Cardiac muscle cell (in vitro differentiated cells and primary cell): ENCODE measurements at places on chromosomes 7 and 10.

GRCh38 chr7:55132890-55133551 lies 114.2 kb downstream of the EGFR start:
- no peak overlapping the region for H3K27ac ChIP-seq
- H3K4me1 ChIP-seq, result no peaks in the 10 kb centered on the region
- H3K4me3 ChIP-seq, result no peak overlapping the region
- no peak for DNase-seq

GRCh38 chr10:29223326-29223725 lies 65.5 kb upstream of the LYZL1 start:
- no peaks in the 10 kb centered on the region for H3K27me3 ChIP-seq
- H3K4me3 ChIP-seq, result no peak overlapping the region
- H3K4me1 ChIP-seq, result peaks cover 4% of the 10 kb centered on the region
- no peak for DNase-seq
- H3K36me3 ChIP-seq, result no peaks in the 10 kb centered on the region

DNA sequence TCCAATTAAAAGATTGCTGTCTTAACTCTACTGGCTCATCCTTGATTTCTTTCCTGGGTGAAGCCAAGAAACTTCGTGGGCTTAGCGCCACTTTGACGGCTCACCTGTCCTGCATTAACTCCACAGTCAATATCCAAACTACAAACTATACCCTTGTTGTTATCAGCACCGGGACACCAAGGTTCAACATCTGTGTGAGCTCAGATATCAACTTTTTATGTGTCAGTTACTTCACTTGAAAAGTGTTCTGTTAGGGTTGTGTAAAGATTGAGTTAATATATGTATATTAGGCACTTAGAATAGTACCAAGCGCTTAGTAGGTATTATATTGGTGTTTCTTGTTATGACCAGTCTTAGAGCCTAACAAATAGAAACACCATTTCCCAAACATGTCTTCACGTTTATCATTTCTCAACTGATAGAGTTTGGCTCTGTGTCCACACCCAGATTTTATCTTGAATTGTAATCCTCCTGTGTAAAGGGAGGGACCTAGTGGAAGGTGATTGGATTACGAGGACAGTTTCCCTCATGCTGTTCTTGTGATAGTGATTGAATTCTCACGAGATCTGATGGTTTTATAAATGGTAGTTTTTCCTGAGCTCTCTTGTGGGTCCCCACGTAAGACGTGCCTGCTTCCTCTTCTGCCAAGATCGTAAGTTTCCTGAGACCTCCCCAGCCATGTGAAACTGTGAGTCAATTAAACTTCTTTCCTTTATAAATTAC lies 19.0 kb upstream of the ST8SIA6 start:
- DNase-seq, result no peak
- no peak overlapping the region for H3K4me3 ChIP-seq
- no peaks in the 10 kb centered on the region for H3K27me3 ChIP-seq
- no peaks in the 10 kb centered on the region for H3K36me3 ChIP-seq
- H3K27ac ChIP-seq, result no peak overlapping the region

DNA sequence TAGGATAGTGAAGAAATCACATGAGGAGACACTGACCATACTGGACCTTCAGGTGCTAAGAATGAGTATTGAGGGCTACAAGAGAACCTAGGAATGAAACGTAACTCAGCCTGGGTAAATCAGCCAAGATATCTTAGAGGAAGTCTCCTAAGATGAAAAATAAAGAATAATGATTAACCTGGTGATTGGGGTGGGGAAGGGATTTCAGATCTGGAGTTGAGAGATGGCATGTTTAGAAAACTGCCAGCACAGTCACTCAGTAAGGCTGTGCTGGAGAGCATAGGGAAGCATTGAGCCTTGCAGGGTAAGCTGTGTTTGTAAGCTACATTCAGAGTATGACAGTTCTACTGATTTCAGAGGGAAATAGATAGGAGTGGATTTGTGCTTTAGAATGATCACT lies 1.9 kb upstream of the MALRD1 start:
- DNase-seq, result no peak
- no peaks in the 10 kb centered on the region for H3K27me3 ChIP-seq
- no peaks in the 10 kb centered on the region for H3K4me1 ChIP-seq
- no peak overlapping the region for H3K27ac ChIP-seq
- H3K36me3 ChIP-seq, result no peaks in the 10 kb centered on the region
